Naive B cell (primary cell): ENCODE measurements at places on chromosomes 4 and X.

- no peak for DNase-seq
These were observed 99.5 kb downstream of the NFKB1 start for GRCh38 chr4:102600689-102601088.

- DNase-seq, result no peak
These were observed 519.2 kb downstream of the ARAP2 start for GRCh38 chr4:35725131-35725530.

- no peak for DNase-seq
These were observed 79.4 kb upstream of the PITX2 start for GRCh38 chr4:110702326-110702725.

GRCh38 chr4:104022226-104022625 is 302.4 kb upstream of the TACR3 start:
- DNase-seq, result no peak

GRCh38 chrX:71579136-71579989 is 1.1 kb downstream of the GCNA start:
- no peak for DNase-seq

DNA sequence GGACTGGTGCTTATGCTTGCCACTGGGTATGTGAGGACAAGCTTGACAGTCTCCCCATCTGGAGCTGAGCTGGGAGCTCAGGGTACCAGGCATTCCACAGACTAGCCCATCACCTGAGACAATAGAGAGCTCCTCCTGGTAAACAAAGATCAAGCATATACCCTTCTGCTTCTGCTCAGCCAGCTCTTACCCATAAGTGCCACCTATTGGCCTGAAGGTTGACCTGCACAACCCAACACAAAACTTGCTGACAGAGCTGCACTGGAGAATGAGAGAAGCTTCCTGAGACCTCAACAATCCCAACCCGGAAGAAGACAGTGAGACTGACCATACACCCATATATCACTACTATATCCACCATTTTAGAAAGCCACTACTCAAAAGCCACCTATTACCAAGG is 1049.2 kb upstream of the INTU start:
- DNase-seq, result no peak

GRCh38 chr4:76562161-76562560 is 127.1 kb downstream of the SHROOM3 start:
- no peak for DNase-seq

GRCh38 chr4:87192145-87192919 is 28.1 kb downstream of the KLHL8 start:
- DNase-seq, result no peak

GRCh38 chr4:114015444-114015899 is 36.0 kb upstream of the ARSJ start:
- DNase-seq, result no peak

DNA sequence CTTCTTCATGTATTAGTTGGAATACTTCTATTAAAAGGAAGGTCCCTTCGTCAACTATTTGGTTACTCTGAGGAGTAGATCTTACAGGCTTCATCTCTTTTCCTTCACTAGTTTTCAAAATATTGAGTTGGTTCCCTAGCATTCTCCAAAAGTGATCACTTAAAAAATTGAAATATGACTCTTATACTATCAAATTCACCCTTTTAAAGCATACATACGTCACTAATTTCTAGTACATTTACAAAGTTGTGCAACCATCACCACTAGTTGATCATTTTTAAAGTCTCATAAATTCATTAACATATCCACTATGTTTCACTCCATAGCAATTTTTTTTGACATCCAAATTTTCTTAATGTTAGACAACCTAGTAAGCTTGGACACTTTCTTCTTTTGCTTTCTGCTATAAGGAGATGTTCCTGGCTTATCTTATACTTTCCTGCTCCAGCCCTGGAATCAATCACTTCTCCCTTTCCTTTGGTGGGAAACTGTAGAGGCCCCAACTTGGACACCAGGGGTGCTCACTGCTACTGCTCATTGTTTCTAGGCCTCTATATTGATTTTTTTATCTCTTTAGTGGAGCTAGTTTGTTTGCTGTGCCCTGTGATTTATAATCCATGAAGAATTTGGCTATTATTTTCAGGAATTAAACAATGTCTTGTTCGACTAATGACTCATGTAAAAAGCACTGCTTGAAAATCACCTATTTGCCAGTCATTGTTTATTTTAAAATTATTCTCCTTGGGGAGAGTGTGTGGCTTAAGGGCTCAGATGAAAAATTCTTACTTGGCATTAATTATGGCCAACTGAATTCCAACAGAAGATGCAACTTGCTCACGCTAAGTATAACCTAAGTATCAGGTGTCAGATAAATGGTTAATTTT is 4.0 kb upstream of the ZFX start:
- DNase-seq, result no peak

DNA sequence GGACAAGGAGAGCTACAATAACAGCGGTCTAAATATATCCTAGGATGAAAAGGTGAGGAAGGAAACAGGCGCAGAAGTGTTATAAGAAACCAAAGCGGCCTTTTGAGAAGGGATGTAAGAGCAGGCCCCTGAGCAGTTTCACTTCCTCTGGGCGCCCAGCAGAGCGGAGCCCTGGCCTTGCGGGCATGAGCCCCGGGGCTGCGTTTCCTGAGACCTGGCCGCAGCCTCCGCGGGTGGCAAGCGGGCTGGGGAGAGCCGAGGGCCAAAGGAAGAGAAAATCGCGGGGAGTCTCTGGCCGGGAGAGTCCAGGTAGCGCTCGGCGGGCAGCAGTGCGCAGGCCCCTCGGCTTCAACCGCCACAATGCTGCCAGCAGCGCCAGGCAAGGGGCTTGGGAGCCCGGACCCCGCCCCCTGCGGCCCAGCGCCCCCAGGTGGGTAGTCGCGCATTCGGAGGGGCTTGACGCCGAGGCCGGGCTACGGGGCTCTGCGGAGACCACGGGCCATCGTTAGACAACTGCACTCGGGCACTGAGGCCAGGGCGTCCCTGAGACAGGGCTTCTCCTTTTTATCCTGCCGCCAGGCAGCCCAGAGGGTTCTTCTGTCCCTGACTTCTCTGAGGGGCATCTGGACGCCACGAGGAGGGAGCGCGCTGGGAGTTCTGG is at the start of gene BANK1:
Gene BANK1, plus strand, starts transcription at position 210 of the 661 bp plus-strand sequence. Its CDS starts 151 bp downstream, at position 361.
- DNase-seq, result peak; percentile 94

GRCh38 chr4:162154862-162155540 is 8.8 kb downstream of the FSTL5 start:
- no peak for DNase-seq
